ENCODE measurements at places on chromosomes 7 and 10. TPM values are rescaled to one million over a fixed set of nuclear protein-coding genes. Genes with fewer than 3 reads are reported as not detected.

- H3K27me3 ChIP-seq = no peaks in the 10 kb centered on the region
- peaks cover 9% of the 10 kb centered on the region for H3K36me3 ChIP-seq
- no peak overlapping the region for H3K27ac ChIP-seq
- no peak for DNase-seq
- H3K4me1 ChIP-seq = no peaks in the 10 kb centered on the region
- H3K4me3 ChIP-seq = no peak overlapping the region
Observed at GRCh38 chr7:64643566-64643965, 22.4 kb upstream of the ZNF107 start.

Gene TNS3
- total RNA-seq = 26.4 TPM

GRCh38 chr10:130351466-130352290 lies 215.5 kb downstream of the GLRX3 start:
- no peak overlapping the region for H3K4me3 ChIP-seq
- no peak overlapping the region for H3K27ac ChIP-seq
- H3K27me3 ChIP-seq = peaks cover 7% of the 10 kb centered on the region
- H3K36me3 ChIP-seq = no peaks in the 10 kb centered on the region
- DNase-seq = no peak
- H3K4me1 ChIP-seq = no peaks in the 10 kb centered on the region

Gene MUC3A
- not detected for total RNA-seq

DNA sequence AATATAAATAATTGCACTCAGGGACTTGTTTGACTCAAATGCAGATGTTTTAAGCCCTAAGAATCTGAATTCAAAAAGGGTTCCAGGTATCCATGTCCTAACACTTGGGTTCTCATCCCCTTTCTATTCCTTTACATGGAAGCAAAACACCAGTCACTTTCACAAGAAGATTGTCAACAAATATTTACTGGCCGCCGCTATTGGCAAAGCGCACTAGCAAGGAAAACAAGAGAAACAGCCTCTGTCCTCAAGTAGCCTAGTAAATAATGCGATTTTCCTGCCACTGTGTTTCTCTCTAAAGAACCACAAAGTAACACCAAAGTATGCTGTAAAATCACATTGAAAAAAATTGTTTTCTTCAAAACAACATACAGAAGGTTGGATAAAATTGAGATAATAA lies 66.7 kb upstream of the EZH2 start:
- no peaks in the 10 kb centered on the region for H3K27me3 ChIP-seq
- H3K4me1 ChIP-seq = no peaks in the 10 kb centered on the region
- no peaks in the 10 kb centered on the region for H3K36me3 ChIP-seq
- no peak overlapping the region for H3K4me3 ChIP-seq
- no peak for DNase-seq

- no peaks in the 10 kb centered on the region for H3K36me3 ChIP-seq
- no peaks in the 10 kb centered on the region for H3K4me1 ChIP-seq
- no peaks in the 10 kb centered on the region for H3K27me3 ChIP-seq
- no peak for DNase-seq
Observed at GRCh38 chr7:90669492-90669891, 73.4 kb downstream of the CDK14 start.

DNA sequence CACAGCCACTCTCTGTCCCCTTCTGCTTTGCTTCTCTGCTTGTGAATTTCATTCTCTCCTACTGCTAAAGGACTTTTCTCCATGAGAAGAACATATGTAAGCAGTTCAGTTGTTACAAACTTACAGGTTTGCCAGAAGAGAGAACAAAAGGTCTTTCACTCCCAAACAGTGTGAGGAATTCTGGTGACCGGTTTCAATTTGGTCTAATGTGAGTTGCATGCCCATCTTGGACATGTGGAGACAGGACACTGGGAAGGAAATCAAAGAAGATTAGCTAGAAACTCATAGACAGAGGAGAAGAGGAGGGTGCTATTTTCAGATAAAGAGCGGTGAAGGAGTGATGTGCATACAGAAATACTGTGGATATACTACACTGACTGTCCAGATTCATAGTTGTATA lies 209.5 kb upstream of the INHBA start:
- no peaks in the 10 kb centered on the region for H3K27me3 ChIP-seq
- no peak overlapping the region for H3K4me3 ChIP-seq
- H3K36me3 ChIP-seq = no peaks in the 10 kb centered on the region
- no peak overlapping the region for H3K27ac ChIP-seq
- H3K4me1 ChIP-seq = no peaks in the 10 kb centered on the region

Gene ST8SIA6
- total RNA-seq = not detected

GRCh38 chr10:8273749-8274148 lies 219.3 kb downstream of the GATA3 start:
- DNase-seq = no peak
- H3K4me3 ChIP-seq = no peak overlapping the region
- H3K27ac ChIP-seq = no peak overlapping the region
- H3K4me1 ChIP-seq = no peaks in the 10 kb centered on the region

GRCh38 chr7:91127959-91128358 lies 136.3 kb upstream of the FZD1 start:
- no peak overlapping the region for H3K27ac ChIP-seq
- H3K4me3 ChIP-seq = no peak overlapping the region
- no peaks in the 10 kb centered on the region for H3K27me3 ChIP-seq
- no peak for DNase-seq
- peaks cover 26% of the 10 kb centered on the region for H3K4me1 ChIP-seq

- no peak overlapping the region for H3K4me3 ChIP-seq
- peaks cover 5% of the 10 kb centered on the region for H3K4me1 ChIP-seq
- no peak overlapping the region for H3K27ac ChIP-seq
- H3K27me3 ChIP-seq = no peaks in the 10 kb centered on the region
- no peak for DNase-seq
- no peaks in the 10 kb centered on the region for H3K36me3 ChIP-seq
Observed at GRCh38 chr7:79515358-79515757, 61.9 kb upstream of the MAGI2 start.

Gene CYP2C8
- 2.5 TPM for total RNA-seq

- H3K4me3 ChIP-seq = peak within 1 kb of the TSS; percentile 89
- H3K4me1 ChIP-seq = peaks cover 43% of the 10 kb centered on the region
- peak; percentile 44 for DNase-seq
- no peaks in the 10 kb centered on the region for H3K36me3 ChIP-seq
Observed at GRCh38 chr10:73910764-73911552, at the start of gene PLAU. Gene PLAU (plus strand): TSS chr10:73911132. CDS start chr10:73911556, 424 bp downstream.

- H3K27ac ChIP-seq = no peak overlapping the region
- H3K36me3 ChIP-seq = peaks cover 5% of the 10 kb centered on the region
- DNase-seq = no peak
- H3K4me3 ChIP-seq = no peak overlapping the region
- peaks cover 41% of the 10 kb centered on the region for H3K27me3 ChIP-seq
Observed at GRCh38 chr10:132047575-132048293, 18.0 kb upstream of the JAKMIP3 start.

- no peak overlapping the region for H3K4me3 ChIP-seq
- peaks cover 26% of the 10 kb centered on the region for H3K27me3 ChIP-seq
- no peaks in the 10 kb centered on the region for H3K36me3 ChIP-seq
- no peak for DNase-seq
- H3K4me1 ChIP-seq = peaks cover 15% of the 10 kb centered on the region
Observed at GRCh38 chr7:112942981-112943380, 143.6 kb downstream of the GPR85 start.

GRCh38 chr7:48259463-48260280 lies 88.4 kb downstream of the ABCA13 start:
- no peak for DNase-seq
- H3K27ac ChIP-seq = no peak overlapping the region
- no peak overlapping the region for H3K4me3 ChIP-seq
- peaks cover 8% of the 10 kb centered on the region for H3K36me3 ChIP-seq

DNA sequence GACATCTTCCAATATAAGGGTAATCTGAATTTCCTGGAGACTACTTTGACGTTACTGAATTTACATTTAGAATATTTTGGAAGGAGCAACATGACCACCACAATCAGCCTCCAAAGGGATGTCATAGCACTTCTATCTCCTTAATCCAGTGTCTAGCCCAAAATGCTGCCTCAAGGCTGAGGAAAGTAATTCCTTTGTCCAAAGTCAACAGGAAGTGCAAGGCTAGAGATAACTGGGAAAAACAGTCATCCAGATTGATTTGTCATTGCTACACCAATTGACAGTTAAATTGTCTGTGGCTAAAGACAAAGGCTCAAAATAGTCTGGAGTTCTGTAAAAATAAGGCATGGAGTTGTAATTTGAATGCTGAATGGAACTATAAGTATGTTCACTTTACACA lies 3.9 kb upstream of the TFPI2 start:
- no peaks in the 10 kb centered on the region for H3K36me3 ChIP-seq
- no peak overlapping the region for H3K4me3 ChIP-seq
- peaks cover 30% of the 10 kb centered on the region for H3K27me3 ChIP-seq
- H3K27ac ChIP-seq = no peak overlapping the region
- H3K4me1 ChIP-seq = peaks cover 11% of the 10 kb centered on the region
- DNase-seq = no peak

DNA sequence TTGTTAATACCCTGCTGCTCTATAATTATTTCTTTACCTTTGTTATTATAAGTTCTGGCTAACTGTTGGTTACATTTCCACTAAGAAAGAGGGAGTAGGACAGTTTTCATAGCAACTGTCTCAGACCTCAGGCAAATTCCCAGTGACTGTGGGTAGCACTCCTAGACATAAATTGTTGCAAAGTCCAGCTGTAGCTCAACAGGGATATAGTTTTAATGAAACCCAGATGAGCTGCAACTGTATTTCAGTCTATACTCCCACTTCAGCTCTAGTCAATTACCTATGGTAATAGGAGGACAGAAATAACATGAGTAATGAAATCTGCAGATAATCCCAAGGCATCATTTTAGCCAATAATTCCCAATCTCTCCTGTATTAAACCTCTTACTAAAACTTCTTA lies 103.0 kb upstream of the SEMA3A start:
- H3K4me3 ChIP-seq = no peak overlapping the region
- H3K27ac ChIP-seq = no peak overlapping the region
- DNase-seq = no peak
- H3K27me3 ChIP-seq = no peaks in the 10 kb centered on the region

Gene CASP7
- 16.6 TPM for total RNA-seq

GRCh38 chr7:35630024-35630972 lies 64.6 kb downstream of the HERPUD2 start:
- peaks cover 17% of the 10 kb centered on the region for H3K36me3 ChIP-seq
- H3K27ac ChIP-seq = no peak overlapping the region
- H3K4me1 ChIP-seq = no peaks in the 10 kb centered on the region
- no peak overlapping the region for H3K4me3 ChIP-seq

DNA sequence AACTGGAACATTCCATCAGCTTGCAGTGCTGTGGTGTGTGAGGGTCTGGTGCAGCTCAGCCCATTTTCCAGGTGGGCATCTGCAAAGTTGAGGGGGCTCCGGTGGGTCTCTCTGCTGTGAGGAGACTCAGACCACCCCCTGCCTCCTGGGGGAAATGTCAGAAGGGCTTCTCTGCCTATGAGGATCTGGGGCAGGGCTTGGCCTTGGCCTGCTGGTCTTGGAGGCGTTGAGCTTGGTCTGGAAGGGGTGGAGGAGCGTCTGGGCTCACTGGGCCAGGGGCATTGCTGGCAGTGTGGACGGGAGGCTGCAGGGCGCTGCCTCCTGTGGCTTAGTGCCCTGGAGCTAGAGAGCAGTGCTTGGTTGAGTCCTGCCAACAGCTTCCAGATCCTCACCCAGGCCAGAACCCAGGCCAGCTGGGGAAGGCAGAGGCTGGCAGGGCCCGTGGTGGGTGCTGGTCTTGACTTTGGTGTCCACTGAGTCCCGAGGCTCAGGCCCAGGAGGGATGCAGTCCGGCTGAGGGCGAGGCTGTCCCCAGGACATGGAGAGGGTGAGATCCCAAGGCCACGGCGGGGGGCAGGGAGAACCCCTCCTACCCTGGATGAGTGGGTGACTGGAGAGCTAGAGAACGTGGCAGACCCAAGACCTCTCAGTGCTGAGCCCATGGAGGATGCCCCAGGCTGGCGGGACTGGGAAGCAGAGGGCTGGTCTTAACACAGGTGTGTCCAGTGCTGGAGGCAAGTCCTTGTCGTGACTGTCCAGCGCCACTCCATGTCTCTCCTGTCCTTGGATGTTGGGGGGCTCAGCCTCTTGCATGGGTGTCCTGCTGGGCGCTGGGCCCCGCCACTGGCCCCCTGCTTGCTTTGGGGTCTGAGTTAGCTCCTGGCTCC lies 2.8 kb downstream of the SPRN start:
- H3K4me3 ChIP-seq = peak overlapping the region; percentile 47
- peaks cover 5% of the 10 kb centered on the region for H3K36me3 ChIP-seq
- H3K27me3 ChIP-seq = peaks cover 27% of the 10 kb centered on the region
- DNase-seq = no peak
- H3K4me1 ChIP-seq = no peaks in the 10 kb centered on the region

GRCh38 chr10:12214763-12215218 lies 18.8 kb downstream of the CDC123 start:
- peak; percentile 49 for DNase-seq
- H3K4me1 ChIP-seq = no peaks in the 10 kb centered on the region
- no peak overlapping the region for H3K27ac ChIP-seq
- H3K27me3 ChIP-seq = no peaks in the 10 kb centered on the region
- H3K4me3 ChIP-seq = no peak overlapping the region

Gene NKX1-2
- total RNA-seq = not detected

Gene IDI2
- total RNA-seq = not detected

DNA sequence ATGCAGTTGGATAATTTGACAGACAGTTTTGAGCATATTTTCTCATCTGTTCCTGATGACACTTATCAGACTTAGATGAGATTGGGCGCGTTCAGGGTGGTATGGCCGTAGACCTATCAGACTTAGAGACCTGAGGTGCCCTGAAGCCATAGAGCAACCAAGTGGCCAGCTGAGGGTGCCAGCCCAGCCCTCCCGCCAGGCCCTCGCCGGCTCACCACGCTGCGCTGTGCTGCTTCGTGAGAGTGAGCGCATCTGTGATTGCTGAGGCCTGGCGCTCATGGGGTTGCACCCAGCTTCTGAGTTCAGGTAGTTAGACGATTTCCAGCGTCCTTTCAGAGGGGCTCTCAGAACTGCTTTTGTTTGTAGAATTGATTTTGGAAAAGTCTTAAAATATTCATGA lies 10.2 kb downstream of the FBH1 start:
- H3K4me3 ChIP-seq = no peak overlapping the region
- H3K27ac ChIP-seq = no peak overlapping the region
- peaks cover 19% of the 10 kb centered on the region for H3K36me3 ChIP-seq
- no peaks in the 10 kb centered on the region for H3K27me3 ChIP-seq

- H3K36me3 ChIP-seq = no peaks in the 10 kb centered on the region
- H3K27ac ChIP-seq = no peak overlapping the region
- H3K4me3 ChIP-seq = no peak overlapping the region
- DNase-seq = no peak
Observed at GRCh38 chr7:31343516-31344305, 3.2 kb upstream of the NEUROD6 start.

DNA sequence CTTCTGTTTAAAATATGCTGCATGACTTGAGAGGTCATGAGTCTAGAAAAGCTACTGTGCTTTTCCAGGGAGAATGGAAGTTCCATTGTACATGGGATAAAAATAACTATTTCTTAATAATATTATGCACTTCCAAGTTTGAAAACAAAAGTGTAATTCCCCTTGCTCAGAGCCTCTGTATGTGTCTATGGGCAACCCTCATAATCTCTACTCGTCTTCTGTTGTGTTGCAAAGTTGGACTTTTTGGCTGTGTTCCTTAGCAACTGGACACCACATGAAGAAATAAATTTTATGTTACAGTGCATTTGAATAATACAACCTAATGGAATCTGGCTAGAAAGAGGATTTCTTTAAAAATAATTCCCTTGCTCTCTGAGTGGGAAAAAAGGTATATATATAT lies 242.6 kb downstream of the TWIST1 start:
- no peak for DNase-seq
- H3K4me3 ChIP-seq = no peak overlapping the region
- H3K4me1 ChIP-seq = no peaks in the 10 kb centered on the region
- H3K27me3 ChIP-seq = no peaks in the 10 kb centered on the region
